CD4-positive, alpha-beta T cell treated with Interferon alpha-2 for 1 hour (primary cell): ENCODE measurements at places on chromosomes 3 and 15.

DNA sequence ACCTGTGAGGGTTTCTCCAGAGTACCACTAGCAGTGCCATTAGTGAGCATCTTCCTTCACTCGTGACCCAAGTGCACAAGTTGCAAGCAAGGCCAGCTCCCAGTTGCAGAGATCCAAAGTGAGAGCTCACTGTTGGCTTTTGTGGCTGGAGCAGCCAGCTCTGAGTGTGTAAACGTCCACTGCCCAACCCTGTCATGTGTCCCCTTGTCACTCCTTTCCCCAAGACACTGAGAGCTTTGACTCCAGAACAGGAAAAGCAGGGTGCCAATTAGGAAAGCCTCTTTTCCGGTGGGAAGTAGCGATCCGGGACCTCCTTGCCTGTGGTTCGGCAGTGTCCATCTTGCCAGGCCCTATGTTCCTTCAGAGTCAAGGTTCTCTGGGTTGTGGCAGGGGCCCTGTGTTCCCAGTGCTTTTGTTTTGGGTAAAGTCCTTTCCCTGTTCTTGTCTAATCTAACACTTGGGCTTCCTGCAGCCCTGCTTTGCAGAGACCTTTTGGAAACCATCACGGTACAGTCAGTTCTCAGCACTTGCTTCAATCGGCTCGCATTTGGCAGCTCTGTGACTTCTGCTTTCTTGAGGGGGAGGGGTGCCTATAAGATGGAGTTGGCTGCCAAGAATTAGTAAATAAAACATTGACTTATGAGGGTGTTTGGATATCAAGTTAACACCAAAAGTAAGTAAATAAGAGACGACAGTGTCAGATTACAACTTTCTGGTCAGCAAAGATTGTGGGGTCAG is 90.5 kb downstream of the DNASE1L3 start:
- peak; percentile 6 for DNase-seq

DNA sequence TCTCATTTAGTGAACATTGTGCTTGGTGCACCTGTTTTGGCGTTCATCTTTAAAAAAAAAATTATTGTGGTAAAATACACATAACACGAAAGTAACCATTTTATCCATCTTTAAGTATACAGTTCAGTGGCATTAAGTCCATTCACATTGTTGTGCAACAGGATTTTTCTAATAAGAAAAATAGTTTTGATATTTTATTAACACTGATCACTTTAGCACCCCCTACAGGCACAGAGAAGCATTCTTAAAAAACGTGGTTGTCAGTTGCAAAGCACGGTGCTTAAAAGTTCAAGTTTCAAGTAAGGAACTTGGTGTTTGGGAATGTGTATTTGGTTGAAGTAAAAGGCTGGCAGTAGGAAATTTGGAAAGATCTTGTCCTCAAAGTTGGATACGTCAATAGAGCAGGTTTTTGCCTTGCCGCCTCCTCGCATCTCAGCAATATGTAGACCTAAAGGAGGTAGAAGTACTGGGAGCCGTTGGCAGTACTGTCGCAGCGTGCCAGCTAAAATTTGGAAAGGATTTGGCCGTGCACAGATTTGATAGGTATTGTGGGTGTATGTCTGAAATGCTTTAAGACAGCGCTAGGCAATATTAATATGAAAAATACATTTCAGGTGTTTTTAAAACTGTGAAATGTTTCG is 110.4 kb downstream of the LRRC28 start:
- no peak for DNase-seq

DNA sequence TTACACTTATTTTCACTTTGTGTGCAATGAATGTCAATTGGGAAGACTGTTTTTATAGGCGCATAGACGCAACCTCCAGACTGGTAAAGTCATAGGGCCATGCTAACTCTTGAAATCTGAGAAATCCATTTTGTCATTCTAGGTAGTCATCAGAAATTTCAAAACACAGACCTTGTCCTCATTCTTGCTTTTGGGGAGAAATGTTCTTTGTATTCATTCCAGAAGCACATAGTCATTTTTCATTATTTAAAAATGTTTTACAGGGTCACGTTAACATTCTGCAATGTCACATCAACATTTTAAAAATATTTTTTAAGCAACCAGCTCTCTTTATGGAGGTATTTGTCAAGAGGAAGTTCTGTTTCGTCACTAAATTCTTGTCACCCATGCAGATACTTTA is 898.4 kb downstream of the PDCD6IP start:
- DNase-seq = no peak

GRCh38 chr3:64748244-64748904 is 60.6 kb upstream of the ADAMTS9 start:
- DNase-seq = no peak

GRCh38 chr15:44183363-44183762 is 11.7 kb downstream of the FRMD5 start:
- DNase-seq = no peak

DNA sequence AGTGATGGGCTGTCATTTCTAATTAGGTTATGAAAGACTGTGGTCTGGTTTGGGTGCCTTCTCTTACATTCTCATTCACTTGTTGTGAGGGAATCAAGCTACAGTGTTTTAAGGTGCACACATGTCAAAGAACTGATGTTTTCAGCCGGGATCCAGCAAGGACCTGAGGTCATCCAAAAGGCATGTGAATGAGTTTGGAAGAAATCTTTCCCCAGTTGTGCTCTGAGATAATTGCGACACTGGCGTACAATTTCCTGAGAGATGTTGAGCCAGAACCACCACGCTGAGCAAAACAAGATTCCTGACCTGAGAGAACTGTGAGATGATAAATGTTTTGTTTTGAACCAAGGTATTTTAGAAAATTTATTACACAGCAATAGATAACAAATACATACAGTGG is 295.3 kb upstream of the SLITRK3 start:
- DNase-seq = no peak

DNA sequence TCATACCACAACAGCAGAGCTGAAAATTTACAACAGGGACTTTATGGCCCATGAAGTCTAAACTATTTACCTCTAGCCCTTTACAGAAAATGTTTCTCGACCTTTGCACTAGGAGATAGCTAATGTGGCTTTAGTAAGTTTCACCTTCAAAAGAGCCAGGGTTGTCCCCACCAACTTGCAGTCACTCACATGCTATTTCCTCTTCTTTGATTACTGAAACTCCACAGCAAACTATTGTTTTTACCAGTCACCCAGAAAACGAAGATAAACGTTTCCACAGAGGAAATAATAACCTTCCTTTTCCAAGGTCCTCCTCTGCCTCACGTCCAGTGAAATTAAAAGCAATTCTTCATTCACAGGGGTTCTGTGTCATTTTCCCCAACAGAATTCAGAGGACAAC is 48.2 kb downstream of the WWTR1 start:
- no peak for DNase-seq

DNA sequence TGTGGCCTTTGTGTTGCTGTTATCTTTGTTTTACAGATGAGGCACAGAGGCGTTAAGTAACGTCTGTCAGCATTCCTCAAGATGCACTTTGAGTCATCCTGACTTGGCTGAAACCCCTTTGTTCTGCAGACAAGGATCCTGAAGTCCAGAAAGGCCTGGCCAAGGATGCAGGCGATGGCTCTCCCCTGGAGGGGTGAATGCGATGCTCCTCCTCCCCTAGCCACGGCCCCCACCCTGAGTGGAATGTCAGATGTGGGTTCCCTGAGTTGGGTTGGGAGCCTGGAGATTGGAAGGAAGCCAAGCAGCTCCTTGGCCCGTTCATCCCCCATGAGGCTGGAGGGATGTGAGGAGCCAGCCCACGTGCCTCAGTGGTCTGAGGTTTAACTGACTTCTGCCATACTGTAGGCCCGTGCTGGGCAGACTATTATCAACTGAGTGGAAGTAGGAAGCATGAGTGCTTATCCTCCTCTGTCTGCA is 43.3 kb downstream of the POMGNT2 start:
- no peak for DNase-seq

GRCh38 chr15:50790778-50791453 is 25.4 kb upstream of the SPPL2A start:
- no peak for DNase-seq

- no peak for DNase-seq
Measured at GRCh38 chr3:150300852-150301517, 107.1 kb upstream of the TSC22D2 start.

DNA sequence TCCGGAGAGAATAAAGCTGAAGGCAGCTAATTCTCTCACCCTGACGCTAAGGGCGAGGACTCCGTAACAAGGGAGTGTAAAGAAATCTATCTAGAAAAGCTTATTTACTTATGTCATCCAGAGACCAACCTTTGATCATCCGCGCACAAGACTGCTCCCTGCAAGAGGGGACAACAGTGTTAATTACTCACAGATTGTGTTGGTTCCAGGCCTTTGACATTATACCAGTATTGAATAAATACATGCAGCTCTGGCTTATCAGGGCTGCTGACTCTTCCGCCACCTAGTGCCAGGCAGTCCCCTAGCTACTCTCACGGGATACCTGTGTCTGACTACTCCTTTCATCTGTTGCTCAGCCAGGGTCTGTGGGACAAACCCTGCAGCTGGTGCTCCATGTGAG is 211.7 kb downstream of the DTWD1 start:
- DNase-seq = no peak

- DNase-seq = no peak
Measured at GRCh38 chr3:87498358-87499080, 222.1 kb upstream of the POU1F1 start.

GRCh38 chr3:184465883-184466412 is 86.1 kb downstream of the CHRD start:
- no peak for DNase-seq

- no peak for DNase-seq
Measured at GRCh38 chr3:13825821-13826220, 54.0 kb downstream of the WNT7A start.

GRCh38 chr15:76905013-76905839 is at the start of gene SCAPER:
SCAPER (minus strand) TSS chr15:76905340; CDS start chr15:76883817, 21,523 bp downstream.
- DNase-seq = peak; percentile 90

DNA sequence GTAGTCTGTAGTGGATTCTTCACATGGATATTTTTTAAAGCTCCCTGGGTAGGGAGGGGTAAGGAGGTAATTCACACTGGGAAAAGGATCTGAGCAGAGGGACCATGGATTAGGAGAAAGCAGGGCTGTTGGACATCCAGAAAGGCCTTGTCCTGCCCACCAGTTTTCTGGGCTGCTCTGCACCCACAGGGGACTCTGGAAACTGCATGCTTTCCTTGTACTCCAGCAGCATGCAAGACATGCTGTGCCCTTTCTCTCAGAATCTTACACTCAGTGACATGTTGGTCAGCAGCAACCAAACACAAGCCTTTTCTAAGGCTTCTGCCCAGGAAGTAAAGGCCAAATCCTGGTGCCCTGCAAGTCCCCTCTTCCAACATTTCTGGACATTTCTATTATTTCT is 2.5 kb upstream of the FBN1 start:
- DNase-seq = no peak

- no peak for DNase-seq
Measured at GRCh38 chr3:48286308-48286707, 45.4 kb downstream of the ZNF589 start.

DNA sequence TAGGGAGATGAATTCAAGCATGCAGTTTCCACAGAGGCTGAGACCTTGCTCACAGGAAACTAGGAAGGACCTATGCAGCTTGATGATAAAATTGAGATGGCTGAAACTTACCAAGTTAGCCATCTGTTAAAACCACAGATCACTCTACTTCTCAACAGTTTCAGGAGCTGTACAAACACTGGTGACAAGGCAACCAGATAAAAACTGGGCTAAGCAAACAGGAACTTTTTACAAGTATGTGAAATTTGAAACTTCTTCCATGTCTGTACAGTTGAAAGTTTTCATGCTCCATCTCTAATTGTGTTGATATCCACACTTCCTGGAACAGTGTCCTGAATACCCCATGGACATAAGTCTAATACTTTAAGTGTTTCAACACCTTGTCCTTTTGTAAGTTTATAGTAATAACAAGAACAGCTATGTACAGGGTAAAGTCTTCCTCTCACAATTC is 78.2 kb downstream of the FAIM start:
- peak; percentile 12 for DNase-seq

DNA sequence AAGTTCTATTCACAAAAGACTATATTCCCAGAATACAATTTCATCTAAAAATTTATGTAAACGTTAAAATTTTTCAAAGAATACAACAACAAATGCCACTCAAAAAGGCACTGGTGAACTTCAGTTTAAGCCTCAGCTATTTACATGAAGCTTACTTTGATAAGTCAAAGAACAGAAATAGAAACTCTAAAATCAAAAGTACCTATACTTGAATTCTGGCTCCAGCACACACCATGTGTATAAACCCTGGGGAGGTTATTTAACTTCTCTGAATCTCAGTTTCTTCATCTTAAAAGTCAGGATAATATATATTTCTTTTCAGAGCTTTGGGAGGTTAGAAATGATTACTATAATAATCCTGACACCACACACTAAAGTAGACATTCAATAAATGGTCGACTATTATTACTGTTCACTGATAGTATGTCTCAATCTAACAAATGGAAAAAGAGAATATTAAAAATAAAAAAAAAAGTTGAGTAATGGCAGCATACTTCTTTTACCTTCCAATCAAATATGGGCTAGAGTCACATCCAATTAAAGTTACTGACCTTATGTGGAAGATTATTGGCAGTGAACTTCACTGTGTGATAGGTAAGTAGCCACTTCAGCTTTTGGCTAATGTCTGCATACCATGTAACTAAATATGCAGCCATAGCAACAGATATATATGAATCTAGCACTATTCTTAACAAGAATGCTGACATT is 248.4 kb downstream of the ISL2 start:
- DNase-seq = no peak

- no peak for DNase-seq
Measured at GRCh38 chr15:73959012-73959581, 32.8 kb downstream of the LOXL1 start.

DNA sequence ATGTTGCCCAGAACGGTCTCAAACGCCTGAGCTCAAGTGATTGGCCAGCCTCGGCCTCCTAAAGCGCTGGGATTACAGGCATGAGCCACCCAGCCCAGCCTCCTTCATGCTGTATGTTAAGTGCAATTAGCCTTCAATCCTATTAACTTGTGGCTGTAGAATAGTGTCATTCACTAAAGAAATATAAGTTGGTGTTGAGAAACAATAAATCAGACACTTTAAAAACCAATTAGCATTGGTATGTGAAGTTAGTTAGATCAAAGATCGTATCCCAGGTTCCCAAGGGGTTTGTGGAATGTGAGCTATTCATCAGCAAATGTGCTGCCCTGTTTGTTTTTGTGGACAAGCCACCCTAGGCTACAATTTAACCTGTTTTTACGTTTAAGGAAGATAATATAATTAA is 11.0 kb upstream of the PIK3CB start:
- no peak for DNase-seq

- DNase-seq = no peak
Measured at GRCh38 chr3:62677926-62678325, 197.3 kb downstream of the CADPS start.

DNA sequence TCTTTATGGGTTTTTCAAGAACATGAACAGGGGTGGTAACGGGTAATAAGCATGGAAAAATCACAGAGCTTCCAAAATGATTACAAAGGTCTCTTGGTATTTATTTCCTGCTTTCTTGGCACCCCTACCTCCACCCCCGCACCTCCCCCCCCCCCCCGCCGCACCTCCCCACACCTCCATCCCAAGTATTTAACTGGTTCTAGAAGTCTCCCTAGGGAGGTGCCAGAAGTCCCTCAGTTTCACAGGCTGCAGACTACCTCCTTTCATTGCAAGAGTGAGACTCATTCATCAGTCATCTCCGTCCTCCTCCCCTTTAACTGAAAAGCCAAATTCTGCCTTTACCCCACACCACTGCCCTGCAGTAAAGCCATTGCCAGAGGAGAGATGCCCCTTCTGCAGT is 169.4 kb downstream of the ALDH1A2 start:
- DNase-seq = no peak

GRCh38 chr3:27644941-27645340 is 77.2 kb downstream of the EOMES start:
- no peak for DNase-seq
